SK-N-DZ (cell line): ENCODE measurements at places on chromosomes 1 and 21.

DNA sequence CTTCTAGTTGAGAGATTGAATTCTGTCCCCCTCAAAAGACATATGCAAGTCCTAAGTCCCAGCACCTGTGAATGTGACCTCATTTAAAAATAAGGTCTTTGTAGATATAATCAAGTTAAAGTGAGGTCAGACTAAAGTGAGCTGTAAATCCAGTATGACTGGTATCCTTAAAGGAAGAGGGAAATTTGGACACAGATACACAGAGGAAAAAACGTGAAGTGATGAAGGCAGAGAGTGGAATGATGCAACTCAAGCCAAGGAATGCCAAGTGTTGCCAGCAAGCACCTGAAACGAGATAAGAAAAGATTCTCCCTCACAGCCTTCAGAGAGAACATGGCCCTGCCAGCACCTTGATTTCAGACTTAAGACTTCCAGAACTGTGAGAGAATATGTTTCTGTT lies 444.7 kb upstream of the VAMP3 start:
- DNase-seq: no peak

DNA sequence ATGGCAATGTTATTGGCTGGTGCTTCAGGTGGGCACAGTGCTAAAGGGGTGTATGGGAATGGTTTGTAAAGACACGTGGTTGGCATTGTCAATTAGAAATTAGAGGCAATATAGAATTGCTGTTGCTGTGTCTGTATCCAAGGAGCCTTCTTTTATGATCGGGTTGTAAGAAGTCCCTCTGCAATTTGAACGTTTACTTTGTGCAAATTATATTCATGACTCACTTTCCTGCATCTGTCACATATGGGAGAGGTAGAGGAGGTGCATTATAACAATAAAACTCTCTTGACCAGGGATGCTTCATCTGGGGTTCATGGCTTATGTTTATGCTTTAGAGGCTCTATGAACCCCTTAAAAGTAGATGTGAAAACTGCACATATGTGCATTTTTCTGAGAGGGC lies 130.4 kb upstream of the DNAH14 start:
- DNase-seq: no peak

GRCh38 chr1:39692152-39693074 lies 1.2 kb upstream of the HPCAL4 start:
- peak; percentile 13 for DNase-seq

DNA sequence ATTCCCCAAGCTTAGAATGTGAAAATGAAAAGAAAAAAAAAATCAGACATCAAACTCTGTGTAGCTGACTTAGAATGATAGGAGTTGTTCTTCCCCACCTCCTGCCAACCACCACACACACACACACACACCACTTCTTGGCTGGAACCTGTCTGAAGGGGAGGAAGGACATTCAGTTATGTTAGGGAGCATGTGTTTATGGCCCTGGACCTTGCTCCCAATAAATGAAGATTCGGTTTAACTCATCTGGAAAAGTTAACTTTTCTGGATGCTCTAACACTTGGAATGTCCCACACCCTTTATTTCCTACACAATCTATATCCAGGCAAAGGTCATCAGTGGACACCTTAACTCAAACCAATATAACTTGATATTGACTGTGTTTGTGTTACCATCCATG lies 112.4 kb downstream of the DAB1 start:
- no peak for DNase-seq

GRCh38 chr21:42108554-42109340 lies 37.6 kb downstream of the UMODL1 start:
- no peak for DNase-seq

GRCh38 chr1:69081668-69082067 lies 486.1 kb upstream of the LRRC7 start:
- no peak for DNase-seq

- no peak for DNase-seq
Observed at GRCh38 chr1:19072285-19072981, 116.0 kb upstream of the IFFO2 start.

DNA sequence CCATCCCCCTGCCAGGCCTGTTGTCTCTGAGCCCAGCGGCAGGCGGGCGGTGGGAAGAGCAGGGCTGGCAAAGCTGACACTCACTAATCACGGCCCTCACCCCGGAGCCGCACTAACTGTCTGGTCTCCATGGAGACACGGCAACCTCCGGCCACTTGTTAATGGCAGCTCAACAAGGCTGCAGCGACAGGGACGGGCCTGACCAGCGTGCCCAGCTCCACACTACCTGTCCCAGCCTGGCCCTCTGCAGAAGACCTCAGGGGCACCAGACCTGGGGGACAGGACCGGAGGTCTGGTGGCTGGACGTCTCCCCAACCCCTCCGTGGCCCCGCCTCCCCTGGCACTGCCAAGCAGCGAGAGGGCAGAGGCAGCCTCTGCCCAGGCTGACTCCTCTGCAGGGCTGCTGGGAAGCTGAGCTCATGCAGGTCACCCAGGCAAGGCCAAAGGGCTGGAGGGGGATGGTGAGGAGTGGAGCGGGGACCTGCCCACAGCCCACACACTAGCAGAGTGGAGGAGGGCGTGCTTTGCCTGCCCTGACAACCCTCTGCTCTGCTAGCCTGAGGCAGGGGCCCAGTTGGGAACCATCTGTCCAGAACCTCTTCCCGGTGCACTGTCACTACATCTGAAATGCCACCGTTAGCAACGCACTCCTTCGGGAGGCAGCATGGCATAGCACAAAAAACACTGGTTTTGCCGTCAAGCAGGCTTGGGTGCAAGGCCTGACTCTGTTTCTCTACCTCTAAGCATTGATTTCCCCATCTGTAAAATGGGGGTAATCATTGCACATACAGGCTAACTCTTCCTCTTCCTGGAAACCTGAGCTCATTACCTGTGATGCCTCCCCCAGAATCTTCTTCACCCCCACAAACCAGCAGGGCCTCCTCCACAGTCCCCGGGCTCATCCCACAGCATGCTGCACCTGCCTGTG lies 29.6 kb upstream of the WASF2 start:
- no peak for DNase-seq

DNA sequence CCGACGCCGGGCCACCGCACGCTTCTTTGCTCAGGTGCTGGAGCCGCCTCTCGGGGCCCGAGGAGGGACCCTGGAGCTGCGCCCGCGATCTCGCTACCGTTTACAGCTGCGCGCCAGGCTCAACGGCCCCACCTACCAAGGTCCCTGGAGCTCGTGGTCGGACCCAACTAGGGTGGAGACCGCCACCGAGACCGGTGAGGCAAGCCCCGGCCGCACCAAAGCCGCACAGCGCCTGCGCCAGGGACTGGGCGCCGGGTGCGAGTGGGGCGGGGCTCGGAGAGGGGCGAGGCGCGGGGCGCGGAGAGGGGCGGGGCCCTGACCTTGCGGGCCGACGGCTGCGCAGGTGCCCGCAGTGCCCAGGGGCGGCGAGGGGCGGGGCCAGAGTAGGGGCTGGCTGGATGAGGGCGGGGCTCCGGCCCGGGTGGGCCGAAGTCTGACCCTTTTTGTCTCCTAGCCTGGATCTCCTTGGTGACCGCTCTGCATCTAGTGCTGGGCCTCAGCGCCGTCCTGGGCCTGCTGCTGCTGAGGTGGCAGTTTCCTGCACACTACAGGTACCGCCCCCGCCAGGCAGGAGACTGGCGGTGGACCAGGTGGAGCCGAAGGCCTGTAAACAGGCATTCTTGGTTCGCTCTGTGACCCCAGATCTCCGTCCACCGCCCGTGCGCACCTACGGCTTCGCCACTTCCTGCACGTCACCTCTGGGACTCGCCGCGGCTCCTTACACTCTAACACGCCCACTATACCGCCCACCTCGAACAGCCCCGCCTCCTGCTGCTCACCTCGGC lies 9.8 kb upstream of the CDC20 start:
- DNase-seq: peak; percentile 77
